MV-4-11 (cell line): ENCODE measurements at places on chromosomes 6 and 20.

DNA sequence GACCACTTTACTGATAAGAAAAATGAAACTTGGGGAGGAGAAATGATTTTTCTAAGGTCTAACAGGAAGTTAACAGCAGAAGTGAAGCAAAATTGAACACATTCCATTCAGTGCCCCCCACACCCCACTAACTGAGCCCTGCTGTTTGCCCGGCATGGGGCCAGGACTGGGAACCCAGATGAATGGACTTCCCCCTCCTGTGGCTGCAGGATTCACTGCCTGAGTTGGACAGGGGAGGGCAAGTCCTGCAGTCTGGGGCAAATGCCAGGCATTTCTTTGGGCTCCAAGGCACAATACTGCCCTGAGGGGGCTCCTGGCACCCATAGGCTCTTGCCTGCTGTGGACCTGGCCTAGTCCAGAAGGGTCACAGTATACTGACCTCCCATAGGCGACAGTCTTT lies 28.3 kb downstream of the FYN start:
- peak; percentile 21 for DNase-seq

- no peak for DNase-seq
These were observed 209.2 kb upstream of the KCNQ5 start for GRCh38 chr6:72412709-72413044.

- peak; percentile 27 for DNase-seq
These were observed 56.5 kb upstream of the DST start for GRCh38 chr6:56699066-56699654.

DNA sequence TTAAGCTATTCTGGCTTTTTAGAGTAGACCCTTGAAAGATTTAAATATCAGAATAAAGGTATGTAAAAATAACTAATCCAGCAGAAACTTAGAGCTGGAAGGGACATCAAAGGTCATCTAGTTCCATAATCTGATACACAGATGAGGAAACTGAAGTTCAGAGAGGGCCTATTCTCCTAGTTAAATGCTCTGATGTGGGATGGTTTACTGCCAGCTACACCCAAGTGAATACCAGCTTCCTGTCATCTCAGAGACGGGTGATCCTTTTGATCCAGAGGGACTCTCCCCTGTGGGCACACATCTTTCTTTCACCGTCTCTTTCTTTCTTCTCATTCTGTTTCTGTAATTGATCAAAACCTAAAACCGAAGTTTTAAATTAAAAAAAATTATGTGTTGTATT lies 94.1 kb downstream of the MAN1A1 start:
- no peak for DNase-seq

- DNase-seq = peak; percentile 61
These were observed 69.8 kb upstream of the RIN2 start for GRCh38 chr20:19688031-19688806.

GRCh38 chr6:137882225-137882961 lies 15.3 kb downstream of the TNFAIP3 start:
- DNase-seq = peak; percentile 79

DNA sequence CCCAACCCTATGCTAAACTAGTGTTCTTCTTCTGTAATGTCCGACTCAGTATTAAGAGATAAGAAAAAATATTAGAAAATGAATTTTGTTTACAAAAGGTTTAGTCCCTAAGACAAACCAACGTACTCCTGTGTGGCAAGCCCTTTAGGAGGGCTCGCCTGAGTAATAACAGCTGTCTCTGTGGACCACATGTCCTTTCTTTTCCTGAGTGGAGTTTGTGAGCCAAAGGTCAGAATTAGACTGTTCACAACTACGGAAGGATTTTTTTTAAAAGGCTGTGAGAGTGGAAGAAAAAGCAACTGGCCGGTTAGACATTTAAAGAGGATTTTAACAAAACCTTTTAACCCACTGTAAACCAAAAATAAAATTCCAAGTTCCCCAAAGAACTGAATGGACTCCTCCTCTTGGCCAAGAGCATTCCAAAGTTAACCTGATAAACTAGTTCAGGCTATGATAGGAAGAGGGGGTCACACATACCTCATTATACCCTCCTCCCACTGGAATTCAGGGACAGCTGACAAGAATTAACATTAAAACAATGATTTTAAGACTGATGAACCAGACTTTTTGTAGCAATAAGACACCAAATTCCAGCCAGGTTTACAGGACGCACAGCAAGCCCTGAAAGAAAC lies 43.5 kb downstream of the FAM184A start:
- DNase-seq = no peak

- no peak for DNase-seq
These were observed 1.2 kb downstream of the REM1 start for GRCh38 chr20:31476294-31476585.

- no peak for DNase-seq
These were observed 46.7 kb downstream of the PRKN start for GRCh38 chr6:162680871-162681270.

- DNase-seq = no peak
These were observed 195.0 kb upstream of the MARCKS start for GRCh38 chr6:113662093-113662665.

DNA sequence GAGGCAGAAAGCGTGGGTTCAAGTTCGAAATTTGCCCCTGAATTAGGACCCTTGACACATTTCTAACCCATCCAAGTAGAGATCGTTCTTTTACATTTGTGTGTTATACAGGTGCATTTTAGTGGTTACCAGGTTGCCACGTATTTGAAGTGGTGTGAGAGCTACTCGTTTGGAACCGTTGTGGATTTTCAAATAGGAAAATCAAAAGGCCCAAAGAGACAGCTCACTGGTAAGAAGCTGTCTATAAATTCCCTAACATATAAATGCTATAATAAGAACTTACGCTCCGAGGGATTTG lies 1.6 kb upstream of the REV3L start:
- DNase-seq = no peak

GRCh38 chr6:152458648-152459644 lies 178.2 kb downstream of the SYNE1 start:
- DNase-seq = no peak
